ENCODE measurements at places on chromosomes 3 and 15.

GRCh38 chr3:101026244-101026643 lies 33.0 kb upstream of the ABI3BP start:
- DNase-seq = no peak

- no peak for DNase-seq
Observed at GRCh38 chr3:1513662-1514061, 420.8 kb downstream of the CNTN6 start.

- DNase-seq = peak; percentile 18
Observed at GRCh38 chr3:134650431-134651346, at the start of gene KY. KY (minus strand) TSS chr3:134651022; CDS start chr3:134650960, 62 bp downstream.

DNA sequence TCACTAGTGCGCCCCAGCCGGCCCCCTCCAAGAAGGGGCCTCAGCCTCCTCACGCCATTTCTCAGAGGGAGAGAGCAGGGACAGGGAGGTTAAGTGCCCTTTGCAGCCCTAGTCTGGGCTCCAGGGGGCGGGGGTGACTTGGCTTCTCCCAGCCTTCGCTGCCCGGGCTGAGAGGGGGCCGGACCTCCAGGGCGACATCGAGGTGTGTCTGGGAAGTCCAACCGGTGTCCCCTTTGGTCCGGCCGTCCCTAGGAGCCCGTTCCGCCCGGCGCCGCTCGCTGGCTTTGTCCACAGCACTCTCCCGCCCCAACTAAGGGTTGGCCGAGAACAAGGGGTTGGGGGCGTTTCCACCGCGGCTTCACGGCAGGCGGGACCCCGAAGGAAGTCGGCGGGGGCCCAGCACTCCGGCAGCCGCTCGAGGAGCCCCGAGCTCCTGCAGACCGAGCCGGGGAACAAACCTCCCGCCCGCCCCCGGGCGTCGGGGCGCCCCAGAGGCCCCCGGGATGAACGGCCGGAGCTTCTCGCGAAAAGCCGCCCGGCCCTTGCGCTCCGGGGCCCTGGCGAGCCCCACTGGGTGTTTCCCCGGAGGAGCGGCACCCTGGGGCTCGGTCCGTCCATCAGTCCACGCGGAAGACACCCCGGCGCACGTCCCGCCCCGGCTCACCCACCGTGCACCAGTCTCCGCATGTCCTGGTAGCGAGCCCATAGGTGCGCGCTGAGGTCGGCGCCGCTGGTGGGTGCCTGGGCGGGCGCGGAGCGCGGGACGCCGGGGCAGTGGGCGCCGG lies 627 bp downstream of the NT5DC2 start:
- DNase-seq = peak; percentile 16

DNA sequence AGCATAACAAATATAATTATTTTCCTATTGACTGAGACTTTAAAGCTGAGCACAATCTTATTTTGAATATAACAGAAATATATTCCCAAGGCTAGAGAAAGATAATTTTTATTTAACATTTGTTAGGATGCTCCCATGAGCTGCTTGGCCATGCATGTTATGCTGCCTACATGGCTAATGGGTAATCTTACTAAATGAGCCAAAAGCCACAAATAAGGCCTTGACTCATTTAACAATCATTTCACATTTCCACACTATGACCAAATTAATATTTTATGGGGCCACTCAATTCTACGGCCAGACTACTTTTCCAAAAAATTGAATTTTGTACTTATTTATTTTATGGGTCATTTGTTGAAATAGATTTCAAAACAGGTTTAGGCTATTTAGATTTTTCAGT lies 141.7 kb downstream of the MEIS2 start:
- DNase-seq = no peak

GRCh38 chr3:70832834-70833205 lies 520.4 kb upstream of the MDFIC2 start:
- peak; percentile 43 for DNase-seq
